ENCODE measurements at places on chromosomes 16 and 17.

DNA sequence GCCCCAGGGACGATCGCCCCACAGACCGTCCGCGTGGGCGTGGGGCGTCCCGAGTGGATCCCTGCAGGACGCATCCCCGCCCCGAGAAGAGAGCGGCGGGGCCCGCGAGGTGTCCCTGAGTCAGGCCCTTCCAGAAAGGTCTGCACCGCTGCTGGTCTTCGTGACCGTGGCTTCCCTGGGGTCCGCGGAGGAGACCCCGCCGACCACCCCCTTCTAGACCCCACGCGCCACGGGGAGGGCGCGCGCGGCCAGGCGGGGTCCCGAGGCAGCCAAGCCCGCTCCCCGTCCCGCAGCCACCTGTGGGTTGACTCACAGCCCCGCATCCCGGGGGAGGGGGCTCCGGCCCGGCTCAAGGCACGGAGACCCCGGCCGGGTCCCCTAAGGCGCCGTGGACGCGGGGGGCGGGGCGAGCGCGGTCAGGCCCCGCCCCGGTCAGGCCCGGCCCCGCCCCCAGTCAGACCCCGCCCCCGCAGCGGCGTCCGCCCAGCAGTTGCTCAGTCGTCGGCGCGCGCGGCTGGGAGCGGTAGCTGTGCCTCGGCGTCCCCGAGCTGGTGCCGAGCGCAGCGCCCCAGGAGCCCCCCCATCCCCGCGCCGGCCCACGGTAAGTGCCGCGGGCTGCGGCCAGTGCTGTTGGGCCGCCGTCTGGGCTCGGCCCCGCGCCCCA lies at the start of gene BAIAP3:
TSS of gene BAIAP3 (plus strand) at position 497 of the 664 bp plus-strand sequence. CDS start 4,905 bp downstream, outside the sequence.
- peak; percentile 68 for DNase-seq

DNA sequence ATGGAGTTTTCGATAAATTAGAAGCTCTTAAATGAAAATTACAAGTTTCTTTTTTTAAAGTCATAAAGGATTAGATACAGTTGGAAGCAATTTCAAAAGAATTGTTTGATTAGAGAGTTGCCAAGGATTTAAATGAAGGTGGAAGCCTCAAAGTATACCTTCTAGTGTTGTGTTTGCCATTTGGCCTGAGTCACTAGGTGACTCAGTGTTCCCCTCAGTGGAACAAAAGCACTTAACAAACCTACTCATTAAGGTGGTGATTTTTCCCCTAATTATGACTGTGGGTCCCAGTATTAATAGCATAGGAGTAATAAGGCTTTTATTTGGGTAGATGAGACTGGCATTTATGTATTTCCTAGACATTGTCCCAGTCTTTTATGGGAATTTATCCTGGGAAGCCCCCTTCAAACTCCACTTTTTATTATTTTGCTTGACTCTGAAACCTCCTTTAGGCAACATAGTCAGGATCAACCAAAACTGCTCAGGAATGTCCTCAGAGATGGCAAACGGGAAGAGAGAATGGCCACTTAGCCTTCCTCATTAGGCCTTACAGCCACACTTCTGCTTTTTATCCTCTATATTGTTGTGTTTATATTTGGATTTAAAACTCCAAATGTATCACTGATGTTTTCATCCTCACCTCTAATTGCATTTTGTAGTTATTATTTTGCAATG lies 161.0 kb downstream of the FTO start:
- DNase-seq, result peak; percentile 18

DNA sequence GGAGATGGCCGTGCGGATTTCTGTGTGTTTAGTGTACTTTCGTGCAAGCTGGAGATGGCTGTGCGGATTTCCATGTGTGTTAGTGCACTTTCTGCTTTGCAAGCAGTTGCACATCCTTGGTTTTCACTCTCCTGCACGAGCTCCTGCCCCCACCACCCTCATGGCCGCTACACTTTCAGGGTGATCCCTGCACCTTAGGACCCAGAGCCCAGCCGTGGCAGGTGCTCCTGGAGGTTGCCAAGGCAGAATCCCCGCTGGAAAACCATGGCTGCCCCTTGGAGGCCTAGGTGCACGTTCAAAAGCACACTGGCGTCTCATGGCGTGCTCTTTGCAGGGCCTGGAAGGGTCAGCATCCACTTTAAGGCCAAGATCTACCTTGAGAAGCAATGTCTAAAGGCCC lies 311.0 kb upstream of the TNRC6C start:
- DNase-seq, result no peak

DNA sequence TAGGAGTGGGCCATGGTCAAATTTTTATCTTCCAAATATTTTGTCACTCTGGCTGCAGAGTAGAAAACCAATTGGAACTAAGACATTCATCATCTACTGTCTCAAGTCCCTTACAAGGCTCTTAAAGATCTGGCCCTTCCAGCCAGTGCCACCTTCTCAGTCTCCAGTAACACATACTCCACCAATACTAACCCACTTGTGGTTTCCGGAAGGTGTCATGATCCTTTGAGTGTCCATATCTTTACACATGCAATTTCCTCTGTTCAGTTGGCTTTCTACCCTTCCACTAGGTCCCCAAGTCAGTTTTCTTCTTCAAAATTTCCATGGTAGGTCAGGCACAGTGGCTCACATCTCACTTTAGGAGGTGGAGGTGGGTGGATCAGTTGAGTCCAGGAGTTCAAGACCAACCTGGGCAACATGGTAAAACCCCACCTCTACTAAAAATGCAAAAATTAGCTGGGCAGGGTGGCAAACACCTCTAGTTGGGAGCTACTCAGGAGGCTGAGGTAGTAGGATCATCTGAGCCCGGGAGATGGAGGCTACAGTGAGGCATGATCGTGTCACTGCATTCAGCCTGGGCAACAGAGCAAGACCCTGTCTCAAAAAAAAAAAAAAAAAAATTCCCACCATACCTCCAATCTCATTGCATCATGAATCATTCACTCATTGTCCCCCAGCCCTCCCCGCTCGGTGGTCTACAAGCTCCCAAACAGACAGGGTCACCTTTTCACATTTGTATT lies 6.0 kb upstream of the GRB2 start:
- DNase-seq, result no peak

DNA sequence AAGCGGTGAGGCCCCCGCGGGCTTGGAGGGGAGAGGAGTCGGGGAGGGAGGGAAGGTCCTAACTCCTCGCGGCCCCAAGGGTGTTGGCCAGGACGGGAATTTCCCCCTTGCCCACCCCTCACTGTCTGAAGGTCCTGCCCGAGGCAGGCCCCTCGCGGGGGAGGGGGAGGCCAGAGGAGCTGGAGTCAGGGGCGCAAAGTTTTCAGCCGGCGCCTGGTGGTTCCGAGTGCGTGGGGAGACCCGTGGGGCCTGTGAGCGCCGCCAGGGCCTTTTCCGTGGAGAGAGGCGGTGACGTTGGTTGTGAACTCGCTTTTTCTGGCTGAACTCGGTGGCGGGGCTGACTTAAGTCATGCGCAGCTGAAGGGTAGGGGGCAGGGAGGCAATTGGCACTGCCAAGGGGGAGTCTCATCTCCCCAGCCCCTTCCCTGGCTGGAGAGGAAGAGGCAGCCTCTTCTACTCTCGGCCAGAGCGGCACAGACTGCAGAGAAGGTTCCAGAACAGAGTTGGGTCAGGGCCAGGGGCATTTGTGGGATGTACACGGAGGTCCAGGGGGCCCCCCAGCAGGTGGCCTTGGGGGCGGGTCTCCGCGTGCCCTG lies 1.5 kb downstream of the CACNA1H start:
- no peak for DNase-seq

- no peak for DNase-seq
Measured at GRCh38 chr17:897970-898619, 81.5 kb downstream of the NXN start.

DNA sequence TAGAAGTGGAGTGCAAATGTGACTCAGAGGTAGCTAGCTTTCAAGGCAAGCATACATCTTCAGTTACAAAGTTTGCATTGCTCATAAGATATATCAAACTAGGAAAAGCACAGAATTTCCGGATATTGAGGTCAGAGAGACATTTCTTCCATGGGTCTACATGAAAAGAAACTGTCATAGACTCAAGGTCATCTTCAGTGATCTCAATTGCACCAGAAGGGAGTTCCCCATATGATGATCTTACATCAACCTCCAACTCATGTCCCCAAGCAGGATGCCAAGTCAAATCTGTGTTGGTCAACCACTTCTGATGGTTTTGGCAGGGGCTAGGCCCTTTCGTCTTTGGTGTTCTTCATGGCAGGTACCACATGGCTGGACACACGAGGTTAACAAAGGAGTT lies 459.9 kb upstream of the MAF start:
- no peak for DNase-seq

- DNase-seq, result no peak
Measured at GRCh38 chr16:85436207-85436606, 176.9 kb upstream of the GSE1 start.

GRCh38 chr17:10217916-10218315 lies 19.5 kb upstream of the GAS7 start:
- DNase-seq, result no peak

DNA sequence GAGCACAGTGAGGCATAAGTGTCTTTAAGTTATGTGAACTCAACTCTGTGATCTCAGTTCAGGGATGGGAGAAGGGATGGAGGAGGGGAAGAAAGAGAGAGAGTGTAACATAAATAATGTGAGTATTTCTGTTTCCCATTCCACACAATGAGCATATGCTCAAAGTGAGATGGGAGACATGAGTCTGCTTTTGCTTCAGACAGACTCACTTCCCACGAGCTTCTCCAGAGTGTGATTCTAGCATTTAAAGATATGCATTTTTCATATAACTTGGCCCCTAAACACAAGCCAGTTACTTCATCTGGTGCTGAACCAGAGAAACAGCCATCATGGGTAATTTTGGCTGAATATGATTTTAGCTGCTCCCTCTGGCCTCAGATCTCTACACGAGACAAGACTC lies 35.0 kb downstream of the SHISA9 start:
- DNase-seq, result no peak

DNA sequence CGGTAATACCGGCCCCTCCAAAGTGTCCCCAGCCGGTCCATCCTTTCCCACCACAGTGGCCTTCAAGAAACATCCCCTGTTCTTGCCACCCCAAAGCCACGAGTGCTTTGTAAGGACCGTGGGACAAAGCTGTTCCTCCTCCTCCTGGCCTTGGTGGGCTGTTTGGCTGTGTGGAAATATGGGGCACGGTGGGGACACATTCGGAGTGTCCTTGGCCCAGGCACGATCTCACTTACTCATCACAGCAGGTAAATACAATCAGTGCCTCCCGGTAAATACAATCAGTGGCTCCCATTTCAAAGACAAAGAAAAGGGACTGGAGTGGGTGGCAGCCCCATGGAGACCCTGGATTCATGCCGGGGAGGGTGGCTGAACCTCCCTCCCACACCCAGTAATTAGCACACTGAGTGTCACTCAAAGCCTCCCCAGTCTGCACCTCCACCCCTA lies 10.4 kb downstream of the SCN4A start:
- no peak for DNase-seq

- DNase-seq, result peak; percentile 39
Measured at GRCh38 chr16:76265434-76266045, 11.7 kb upstream of the CNTNAP4 start.

DNA sequence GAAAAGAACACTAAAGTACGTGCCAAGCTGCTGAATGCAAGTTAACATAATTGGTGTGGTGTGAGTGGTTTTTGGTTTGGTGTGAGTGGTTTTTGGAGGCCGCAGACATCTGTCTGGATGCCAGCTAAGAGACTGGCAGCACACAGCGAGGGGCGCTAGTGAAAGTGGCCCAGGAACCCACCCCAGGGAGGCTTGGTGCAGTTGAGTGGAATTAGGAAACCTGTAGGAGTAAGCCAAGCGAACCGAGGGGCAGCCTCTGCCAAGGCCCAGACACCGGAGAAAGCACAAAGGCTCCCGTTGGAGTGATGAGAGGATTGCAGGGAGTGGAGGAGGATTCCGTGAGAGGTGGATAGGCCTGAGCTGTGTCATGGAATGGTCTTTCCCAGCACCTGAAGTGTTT lies 24.6 kb upstream of the SLC5A11 start:
- no peak for DNase-seq

DNA sequence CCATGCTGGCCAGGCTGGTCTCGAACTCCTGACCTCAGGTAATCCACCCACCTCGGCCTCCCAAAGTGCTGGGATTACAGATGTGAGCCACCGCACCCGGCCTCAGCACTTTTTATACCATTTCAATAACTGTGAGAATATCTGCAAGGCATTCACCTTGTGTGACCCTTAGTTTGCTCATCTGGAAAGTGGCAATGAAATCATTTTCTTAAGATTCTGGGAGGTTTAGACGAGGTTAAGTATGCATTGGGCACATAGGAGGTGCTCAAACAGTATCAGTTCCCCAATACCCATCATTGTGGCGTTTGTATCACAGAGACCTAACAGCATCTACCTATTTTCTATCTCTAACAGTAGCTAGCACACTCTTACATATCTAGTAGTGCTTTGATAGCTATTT lies 481.9 kb upstream of the ERCC4 start:
- DNase-seq, result no peak

GRCh38 chr16:30987581-30988190 lies 2.7 kb downstream of the HSD3B7 start:
- no peak for DNase-seq

GRCh38 chr17:41415411-41415810 lies 9.0 kb downstream of the KRT37 start:
- DNase-seq, result no peak

DNA sequence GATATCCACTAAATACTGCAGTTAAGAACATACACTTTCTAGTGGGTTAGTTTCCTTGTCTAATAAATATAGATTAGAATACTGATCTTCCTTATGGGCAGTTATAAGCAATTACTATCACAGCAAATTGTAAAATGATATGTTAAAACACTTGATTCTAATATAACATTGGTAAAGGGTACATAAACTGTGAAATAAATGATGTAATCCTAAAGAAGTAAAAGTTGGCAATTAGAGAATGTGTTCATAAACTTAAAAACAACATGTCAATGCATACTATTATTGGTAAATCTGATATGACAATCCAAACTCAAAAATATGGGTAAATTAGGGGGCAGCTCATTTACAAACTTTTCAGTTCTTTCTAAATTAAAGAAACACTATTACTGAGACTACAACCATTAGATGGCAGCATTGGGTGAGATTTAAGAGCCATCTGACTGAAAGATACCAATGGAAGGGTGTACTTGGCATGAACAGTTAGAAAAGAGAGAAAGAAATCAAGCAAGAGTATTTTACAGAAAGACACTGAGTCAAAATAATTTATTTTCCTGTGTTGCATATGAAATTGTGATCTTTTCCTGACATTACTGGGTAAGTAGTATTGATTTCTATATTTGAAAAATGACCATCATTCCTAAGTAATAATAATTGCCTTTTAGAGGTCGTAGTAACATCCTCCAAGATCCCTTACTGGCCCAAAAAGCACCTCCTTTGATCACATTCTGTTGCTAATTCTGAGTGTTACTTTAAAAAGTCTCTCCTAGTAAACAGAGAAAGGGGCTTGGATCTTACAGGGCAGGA lies 119.6 kb downstream of the SPAG9 start:
- no peak for DNase-seq
